Activated CD8-positive, alpha-beta memory T cell treated with anti-CD3 and anti-CD28 coated beads for 1 hour (primary cell): ENCODE measurements at places on chromosomes 3 and 15.

DNA sequence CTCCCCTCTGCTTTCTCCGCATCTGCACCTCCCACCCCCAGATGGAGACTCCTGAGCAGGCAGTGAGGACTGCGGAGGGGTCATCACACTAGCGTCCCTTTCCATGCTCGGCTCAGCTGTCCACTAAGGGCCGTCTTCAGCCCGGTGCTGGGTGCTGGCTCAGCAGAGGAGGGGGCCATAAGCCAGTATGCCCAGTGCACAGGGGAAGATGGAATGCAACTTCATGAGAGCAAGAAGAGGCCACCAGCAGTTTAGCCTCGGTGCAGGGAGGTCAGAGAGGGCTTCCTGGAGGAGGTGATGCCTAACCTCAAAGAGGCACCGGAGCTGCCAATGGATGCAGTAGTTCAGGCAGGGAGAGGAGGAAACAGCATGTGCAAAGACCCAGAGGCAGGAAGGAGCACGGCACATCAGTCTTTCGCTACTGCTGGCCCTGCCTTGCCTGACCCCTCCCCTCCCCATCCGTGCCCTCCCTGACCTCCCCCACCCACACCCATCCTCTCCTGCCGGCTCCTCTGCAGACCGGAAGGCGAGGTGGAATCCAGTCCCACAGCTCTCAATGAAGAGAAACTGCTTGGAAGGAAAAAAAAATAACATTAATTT lies 15.2 kb upstream of the PLXND1 start:
- DNase-seq: no peak

DNA sequence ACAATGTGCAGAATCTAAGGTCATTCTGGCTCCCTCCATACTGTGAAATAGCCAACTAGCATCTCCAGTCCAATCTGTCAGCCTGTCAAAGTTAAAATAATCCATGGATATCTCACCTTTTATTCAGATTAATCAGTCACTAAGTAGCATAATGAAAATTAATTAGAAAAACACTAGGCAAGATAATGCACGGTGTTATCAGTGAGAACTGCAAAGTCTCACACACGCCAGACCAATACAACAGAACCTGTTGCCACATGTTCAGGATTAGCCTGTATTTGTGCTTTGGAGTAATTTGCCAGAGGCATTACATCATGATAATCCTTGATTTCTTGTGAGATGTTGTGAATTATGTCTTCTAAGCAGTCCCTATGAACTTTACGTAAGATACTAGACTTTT lies 820.4 kb upstream of the ALCAM start:
- DNase-seq: no peak

DNA sequence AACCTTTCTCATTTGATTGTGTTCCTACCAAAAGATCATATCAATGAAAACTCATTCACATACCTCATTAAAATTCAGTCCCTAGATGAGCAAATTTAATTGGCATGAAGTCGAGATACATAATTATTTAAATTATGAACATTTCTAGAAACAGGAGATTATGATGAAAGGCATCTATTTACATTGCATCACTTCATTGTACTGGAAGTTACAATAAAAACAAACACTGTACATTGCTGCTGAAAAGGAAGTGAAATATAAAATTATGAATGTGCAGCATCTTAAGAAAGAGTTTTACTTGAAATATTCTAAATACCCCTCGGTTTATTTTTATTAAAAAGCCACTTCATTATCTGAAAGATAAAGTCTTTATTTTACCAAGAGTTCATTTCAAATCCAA lies 163.4 kb upstream of the ZNF385D start:
- no peak for DNase-seq

GRCh38 chr15:74835312-74835823 lies 7.6 kb downstream of the ULK3 start:
- peak; percentile 18 for DNase-seq

GRCh38 chr15:80778964-80779657 lies at the start of gene CEMIP:
CEMIP (plus strand) TSS chr15:80779370; CDS start chr15:80873880, 94,510 bp downstream.
- peak; percentile 26 for DNase-seq

DNA sequence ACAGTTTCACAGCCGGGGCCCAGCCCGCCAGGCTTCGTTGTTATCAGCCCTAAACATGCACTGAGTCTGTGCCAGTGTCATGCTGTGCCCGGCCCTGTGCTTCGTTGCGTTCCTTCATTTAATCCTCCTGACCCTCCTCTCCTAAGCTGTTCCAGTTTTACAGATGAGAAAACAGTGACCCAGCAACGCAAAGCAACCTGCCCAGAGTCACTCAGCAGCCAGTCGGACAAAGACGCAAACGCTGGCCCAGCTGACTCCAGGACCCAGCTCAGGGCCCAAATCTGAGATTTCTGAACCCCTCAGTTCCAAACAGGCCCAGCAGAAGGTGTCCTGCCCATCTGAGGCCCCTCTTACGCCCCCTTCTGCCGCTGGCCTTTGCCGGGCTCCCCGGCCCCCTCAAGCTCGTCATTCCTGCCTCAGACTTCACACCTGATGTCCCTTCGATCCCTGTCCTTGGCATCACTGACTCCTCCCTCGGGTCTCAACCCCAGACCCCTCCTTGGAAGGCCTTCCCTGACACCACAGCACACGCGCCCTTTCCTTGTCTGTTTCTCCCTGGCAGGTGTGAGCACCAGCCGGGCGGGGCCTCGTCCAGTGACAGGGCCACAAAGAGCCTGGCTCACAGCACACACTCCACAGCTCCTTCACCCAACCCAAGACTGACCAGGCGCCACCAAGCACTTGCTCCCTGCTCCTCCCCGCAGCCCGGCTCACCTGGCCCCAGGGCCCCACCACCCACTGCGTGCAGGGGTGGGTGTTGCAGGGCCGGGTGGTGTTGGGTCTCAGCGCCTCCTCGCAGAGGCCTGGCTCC lies 48.1 kb downstream of the ADAMTS7 start:
- no peak for DNase-seq

GRCh38 chr3:18194431-18194830 lies 230.7 kb downstream of the SATB1 start:
- DNase-seq: no peak

DNA sequence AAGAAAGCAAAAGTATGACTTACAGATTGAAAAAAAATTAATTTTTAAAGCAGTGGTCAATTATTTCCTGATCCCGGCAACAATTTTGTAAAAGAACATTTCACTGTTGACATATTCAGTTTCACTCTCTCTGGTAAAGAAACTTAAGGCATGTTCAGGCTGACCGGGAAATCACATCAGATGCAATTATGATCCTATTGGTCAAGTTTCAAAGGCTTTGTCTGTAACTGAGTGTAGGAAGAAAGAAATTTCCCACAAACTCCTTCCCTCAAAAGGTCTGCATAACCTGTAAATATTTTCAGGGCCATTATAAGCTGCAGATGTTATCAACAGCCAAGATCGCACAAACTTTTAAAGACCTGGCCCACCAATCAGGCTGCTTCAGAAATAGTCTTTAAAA lies 205.4 kb upstream of the IGF1R start:
- DNase-seq: no peak

DNA sequence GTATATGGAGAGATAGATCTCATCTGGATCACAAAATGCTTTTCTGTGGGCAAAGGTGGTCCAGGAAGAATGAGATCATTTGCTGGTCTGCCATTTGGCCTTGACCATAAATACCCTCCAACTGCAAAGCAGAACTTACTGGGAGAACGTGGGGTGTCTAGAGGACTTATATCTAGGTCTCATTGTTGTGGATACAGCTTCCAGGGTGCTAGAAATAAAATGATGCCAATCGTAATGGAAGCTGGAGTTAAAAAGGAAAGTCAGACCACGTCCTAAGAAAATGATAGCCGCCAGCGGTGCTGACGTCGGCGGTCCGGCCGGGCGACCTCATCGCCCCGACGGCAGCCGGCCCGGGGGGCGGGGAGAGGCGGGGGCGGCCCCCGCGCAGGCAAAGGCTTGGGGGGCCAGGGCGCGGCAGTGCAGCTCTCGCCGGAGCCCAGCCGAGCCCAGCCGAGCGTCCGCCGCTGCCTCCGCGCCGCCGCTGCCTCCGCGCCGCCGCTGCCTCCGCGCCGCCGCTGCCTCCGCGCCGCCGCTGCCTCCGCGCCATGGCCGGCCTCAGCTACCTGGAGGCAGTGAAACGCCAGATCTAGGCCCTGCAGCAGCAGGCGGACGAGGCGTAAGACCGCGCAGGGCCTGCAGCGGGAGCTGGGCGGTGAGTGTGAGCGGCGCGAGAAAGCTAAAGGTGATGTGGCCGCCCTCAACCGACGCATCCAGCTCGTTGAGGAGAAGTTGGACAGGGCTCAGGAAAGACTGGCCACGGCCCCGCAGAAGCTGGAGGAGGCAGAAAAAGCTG lies 89.5 kb downstream of the EOMES start:
- no peak for DNase-seq

- DNase-seq: no peak
These were observed 4.8 kb upstream of the BCL6 start for GRCh38 chr3:187750006-187750512.

DNA sequence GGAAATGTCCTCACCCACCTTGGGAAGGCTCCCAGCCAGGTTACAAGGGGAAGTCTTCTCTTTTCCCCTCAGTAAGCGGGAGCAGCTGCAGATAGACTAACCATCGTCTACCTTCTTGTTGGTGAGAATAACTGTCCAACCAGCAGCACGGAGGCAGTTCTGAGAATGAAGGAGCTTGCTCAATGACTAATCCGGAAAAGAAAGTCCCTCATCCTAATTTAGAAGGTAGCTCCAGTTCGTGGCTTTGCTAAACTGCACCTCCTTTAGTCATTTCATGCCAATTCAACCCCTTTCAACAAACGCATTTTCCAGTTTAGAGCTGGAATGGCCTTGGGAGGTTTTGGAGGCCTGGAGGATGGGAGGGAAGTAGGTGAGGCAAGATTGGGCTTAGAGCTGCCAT lies 527.4 kb upstream of the PROK2 start:
- DNase-seq: no peak

GRCh38 chr3:112530573-112530972 lies 31.2 kb downstream of the ATG3 start:
- DNase-seq: no peak

DNA sequence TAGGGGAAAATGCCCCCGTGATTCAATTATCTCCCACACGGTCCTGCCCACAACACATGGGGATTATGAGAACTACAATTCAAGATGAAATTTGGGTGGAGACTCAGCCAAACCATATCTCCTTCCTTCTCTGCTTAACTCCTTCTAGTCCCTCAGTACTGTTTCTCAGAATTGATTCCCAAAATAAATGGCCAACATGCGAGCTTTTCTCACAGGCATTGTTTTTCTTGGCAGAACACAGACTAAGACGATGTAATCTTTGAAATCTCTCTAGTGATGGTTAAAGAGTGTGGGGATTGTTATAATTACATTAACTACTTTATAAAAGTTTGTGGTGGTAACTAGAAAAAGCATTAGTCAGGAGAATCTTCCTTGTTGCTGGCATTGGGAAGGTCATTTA lies 366.5 kb downstream of the LPP start:
- DNase-seq: no peak

DNA sequence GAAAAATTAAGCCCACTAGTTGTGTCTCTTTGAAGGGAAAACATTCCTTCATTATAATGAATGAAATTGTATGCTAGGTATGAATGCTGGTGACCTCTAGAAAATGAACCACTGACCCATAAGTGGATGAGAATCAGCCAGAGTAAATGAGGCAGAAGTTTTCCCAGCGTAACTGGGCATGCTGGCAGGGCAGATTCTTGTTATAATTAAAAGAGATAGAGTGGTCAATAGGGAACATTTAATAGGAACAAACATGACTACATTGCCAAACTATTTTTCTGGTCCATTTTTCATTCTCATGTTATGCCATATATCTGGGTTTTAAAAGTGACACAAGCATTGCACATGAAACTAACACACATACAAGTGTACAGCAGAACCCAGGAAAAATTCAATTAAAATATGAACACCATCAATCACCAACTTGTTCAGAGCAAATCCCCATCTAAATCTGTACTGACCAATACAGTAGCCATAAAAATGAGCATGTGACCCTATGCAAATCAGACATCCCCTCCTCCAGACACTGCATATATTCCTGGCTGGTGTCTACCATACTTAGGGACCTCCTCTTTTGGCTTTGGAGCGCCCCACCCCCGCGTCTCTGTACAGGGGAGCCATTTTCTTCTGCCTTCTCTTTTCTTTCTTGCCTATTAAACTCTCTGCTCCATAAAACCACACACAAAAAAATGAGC lies 4.0 kb downstream of the CLRN1 start:
- no peak for DNase-seq

DNA sequence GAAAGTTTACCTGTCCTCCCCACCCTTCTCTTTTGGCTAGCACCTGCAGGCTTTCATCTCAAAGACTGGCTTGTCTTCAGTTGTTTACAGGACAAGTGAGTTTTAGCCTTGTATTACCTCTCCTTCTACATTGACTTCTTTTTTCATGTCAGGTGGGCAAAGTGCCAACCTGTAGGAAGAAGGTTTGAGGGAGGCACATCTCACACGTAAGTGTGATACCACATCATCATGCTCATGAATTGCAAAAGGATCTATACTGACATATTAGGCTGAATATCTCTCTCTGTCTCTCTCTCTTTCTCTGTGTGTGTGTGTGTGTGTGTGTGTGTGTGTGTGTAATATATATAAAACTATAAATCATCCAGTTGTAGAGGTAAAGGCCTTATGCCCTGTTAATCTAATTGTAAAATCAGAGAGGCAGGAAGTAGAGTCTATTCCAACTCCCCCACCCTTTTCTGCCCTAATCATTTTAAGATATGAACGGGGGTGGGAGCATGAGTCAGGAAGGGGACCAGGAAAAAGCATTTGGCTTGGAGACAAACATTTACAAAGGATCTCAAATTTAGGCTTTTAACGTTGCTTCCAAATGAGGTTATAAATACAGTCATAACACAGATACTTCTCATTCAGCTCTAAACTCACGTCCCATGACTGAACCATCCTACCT lies 107.0 kb upstream of the PFN2 start:
- no peak for DNase-seq

DNA sequence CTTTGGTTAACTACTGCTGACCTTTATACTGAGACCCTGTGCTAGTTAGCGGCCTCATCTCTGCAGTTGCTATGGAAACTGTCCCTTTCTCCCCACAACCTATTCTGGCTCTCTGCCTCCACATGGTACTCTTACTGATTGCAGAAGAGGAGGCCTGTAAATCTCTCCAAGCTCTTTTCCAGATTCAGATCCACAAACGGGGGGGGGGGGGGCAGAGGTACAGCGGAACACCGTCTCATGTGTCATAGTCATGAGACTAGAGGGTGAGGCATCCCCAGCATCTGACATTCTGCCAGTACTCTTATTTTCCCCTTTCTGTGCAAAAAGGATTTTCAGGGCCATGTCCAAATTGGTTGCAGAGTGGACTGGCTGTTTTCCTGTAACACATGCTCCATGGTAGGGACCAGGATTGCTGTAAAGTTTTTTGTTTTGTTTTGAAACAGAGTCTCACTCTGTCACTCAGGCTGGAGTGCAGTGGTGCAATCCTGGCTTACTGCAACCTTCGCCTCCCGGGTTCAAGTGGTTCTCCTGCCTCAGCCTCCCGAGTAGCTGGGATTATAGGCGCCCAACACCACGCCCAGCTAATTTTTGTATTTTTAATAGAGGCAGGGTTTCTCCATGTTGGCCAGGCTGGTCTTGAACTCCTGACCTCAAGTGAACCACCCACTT lies 8.3 kb upstream of the MAP1A start:
- DNase-seq: no peak

DNA sequence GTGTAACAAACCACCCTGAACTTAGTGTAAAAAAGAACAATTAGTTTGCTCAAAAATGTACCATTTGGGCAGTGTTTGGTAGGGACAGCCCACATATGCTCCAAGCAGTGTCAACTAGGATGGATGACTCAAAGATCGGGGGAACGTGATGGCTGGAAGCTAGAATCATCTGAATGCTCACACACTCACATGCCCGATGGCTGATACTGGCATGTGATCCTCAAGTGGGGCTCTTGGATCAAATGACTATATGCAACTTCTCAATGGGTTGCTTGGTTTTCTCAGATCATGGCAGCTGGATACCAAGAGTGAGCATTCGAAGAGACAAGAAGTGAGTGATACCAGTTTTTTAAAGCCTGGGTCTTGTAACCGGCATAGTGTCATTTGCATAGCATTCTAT lies 335.9 kb upstream of the KCNMB2 start:
- no peak for DNase-seq
